ENCODE measurements at places on chromosomes 5 and 9.

- peak; percentile 59 for DNase-seq
These were observed 138.4 kb upstream of the ZNF618 start for GRCh38 chr9:113737517-113738271.

GRCh38 chr5:178467205-178467567, 123.0 kb downstream of the COL23A1 start:
- DNase-seq, result no peak

DNA sequence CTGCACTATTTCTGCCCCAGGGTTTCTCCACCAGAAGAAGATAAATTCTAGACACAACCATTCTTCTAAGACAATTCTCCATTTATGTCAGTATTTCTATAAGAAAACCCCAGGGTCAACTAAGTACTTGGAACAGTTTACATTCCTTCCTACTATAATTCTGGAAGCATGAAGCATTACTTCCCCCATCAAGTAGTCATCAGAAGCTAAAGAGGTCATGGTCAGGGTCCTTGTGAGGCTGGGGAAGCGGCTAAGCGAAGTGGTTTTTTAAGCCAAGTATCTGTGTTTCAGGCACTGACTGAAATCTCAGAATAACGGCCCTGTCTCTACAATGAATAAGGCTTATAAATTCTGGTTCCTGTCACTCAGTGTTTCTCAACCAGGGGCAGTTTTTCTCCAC, 197.8 kb downstream of the GLIS3 start:
- no peak for DNase-seq

GRCh38 chr5:156274453-156274852, 52.5 kb upstream of the SGCD start:
- no peak for DNase-seq

DNA sequence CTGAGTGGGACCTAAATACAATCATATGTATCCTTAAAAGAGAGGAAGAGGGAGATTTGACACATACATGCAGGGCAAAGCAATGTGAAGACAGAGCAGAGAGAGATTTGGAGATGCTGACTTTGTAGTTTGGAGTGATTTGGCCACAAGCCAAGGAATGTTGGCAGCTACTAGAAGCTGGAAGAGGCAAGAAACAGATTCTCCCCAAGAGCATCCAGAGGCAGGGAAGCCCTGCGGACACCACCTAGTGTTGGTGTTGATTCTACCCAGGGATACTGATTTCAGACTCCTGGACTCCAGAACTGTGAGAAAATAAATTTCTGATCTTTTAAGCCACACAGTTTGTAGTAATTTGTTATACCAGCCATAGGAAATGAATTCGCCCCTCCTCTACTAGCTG, 64.9 kb upstream of the OSMR start:
- no peak for DNase-seq

DNA sequence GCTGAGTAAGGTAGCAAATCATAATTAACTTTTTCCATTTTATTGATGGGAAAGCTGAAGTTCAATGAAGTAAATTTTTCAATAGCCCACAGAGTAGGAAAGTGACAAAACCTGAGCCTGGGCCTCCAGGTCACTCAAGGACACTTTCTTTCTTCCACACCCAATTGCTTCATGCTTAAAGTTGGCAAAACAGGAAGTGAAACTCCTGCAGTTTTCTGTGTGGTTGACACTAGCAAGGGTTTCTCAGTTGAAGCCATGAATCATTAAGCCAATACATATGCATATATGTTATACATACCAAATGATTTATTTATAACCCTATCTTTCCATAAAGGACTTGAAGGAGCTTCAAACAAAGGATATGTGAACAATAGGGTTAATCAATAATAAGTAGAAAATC, 13.9 kb downstream of the TLR4 start:
- no peak for DNase-seq
